ENCODE measurements at places on chromosomes 11 and 22.

DNA sequence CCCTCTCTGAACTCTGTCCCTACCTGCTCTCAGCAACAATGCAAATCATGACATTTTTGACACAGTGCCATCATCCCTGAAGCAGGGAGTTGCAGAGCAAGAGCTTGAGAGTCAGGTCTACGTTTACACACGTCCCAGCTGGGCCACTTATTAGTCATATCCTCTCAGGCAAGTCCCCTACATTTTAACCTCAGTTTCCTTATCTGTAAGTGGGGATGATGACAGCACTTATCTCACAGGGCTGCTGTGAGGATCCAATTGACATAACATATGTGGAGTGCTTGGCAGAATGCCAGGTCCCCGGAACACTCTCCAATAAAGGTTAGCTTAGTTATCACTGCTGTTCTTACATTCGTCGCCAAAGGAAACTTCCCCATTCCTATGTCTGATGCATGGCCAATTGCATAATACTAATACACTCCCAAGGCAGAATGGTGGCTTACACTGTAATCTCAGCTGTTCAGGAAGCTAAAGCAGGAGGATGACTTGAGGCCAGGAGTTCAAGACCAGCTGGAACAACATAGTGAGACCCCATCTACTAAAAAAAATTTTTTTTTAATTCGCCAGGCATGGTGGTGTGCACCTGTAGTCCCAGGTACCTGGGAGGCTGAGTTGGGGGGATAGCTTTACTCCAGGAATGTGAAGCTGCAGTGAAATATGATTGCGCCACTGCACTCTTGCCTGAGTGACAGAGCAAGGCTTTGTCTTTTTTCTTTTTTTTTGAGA, 16.6 kb downstream of the ASCC2 start:
- DNase-seq, result no peak

GRCh38 chr22:23109079-23109347, 32.8 kb downstream of the RSPH14 start:
- DNase-seq, result no peak

GRCh38 chr11:2095198-2095520, 44.0 kb downstream of the IGF2 start:
- DNase-seq, result no peak

DNA sequence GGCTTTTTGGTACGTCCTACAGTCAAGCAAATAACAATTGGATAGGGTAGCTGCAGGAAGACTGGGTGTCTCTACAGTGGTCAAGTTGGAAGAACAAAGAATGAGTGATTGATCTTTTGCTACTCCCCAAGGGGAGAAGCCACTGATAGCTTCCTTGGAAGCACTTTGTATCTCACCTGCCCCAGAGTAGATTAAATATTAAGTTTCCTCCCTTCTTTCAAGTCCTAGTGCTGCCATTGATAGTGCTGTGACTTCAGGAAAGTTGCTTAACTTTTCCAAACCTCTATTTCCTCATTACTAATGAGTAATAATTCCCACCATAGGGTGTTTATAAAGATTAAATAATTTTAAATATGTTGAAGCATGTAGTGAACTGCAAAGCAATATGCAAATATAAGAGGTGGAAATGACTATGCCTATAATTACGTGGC, 35.6 kb upstream of the EHF start:
- no peak for DNase-seq

DNA sequence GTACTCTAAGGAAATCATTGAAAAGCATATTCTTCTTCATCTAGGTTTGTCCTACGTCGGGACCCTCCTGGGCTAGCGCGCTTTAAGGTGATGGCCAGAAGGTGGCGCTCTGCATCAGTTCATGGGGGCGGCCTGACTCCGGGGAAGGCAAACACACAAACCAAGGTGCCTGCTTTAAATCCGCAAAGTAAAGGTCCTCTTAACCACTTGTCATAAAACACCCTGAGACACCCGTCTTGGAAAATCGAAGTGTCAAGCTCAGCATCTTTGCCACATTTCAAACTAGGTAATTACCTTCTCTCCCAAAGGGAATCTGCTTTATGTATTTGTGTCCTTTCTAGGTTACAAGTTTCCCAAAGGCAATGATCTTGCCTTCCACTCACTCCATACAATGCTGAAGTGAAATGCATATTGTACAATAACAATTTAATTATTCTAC, 33.9 kb downstream of the LMO2 start:
- DNase-seq, result peak; percentile 75

- DNase-seq, result peak; percentile 71
Measured at GRCh38 chr22:25057013-25057881, 104.7 kb downstream of the KIAA1671 start.

GRCh38 chr11:9951807-9952206, 287.9 kb downstream of the SWAP70 start:
- DNase-seq, result no peak

All from stimulated activated CD4-positive, alpha-beta T cell treated with anti-CD3 and anti-CD28 coated beads, Interleukin-1b, Interleukin-23, amount 100 ng/mL, for 1 hour (primary cell).